8988T (cell line): ENCODE measurements at places on chromosomes 1 and 21.

- no peak for DNase-seq
These were observed 40.6 kb upstream of the MAP10 start for GRCh38 chr1:232764458-232765251.

- DNase-seq = no peak
These were observed 122.3 kb downstream of the SNX7 start for GRCh38 chr1:98783821-98784220.

DNA sequence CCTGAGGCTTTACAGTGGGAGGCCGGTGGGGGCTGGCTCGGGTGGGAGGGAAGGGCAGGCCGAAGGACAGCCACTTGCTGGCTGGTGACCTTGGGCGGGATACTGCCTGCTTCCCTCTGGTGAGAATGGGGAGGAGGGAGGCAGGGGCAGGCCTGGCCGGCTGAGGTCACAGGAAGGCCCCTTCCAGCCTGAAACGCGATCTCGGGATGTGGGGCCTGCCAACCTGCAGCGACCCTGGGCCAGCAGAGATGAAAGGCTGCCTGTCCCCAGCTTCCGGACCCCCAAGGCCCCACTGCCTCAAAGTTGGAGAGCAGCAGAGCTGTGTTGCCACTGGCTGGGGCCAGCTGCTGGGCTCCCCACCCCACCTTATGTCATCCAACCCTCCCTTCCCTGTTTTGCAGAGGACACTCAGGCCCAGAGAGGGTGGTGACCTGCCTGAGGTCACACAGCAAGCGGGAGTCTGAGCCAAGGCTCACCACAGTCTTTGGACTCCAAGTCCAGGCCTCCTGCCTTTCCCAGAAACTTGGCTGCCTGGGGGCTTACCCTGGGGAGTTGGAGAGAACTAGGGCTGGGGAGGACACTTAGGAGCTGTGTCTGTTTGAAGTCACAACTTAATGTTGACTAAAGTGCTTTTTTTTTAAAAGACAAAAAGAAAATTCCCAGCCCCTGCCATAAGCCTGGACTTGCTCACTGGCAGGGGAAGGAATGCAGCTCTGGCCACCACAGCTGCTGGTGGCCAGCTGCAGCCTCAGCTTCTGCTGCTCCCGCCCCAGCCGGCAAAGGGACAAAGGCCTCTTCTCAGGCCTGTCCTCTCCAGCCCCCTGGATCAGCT is 14.8 kb upstream of the WASF2 start:
- DNase-seq = no peak

GRCh38 chr1:23651069-23651808 is 40.4 kb upstream of the RPL11 start:
- DNase-seq = no peak

DNA sequence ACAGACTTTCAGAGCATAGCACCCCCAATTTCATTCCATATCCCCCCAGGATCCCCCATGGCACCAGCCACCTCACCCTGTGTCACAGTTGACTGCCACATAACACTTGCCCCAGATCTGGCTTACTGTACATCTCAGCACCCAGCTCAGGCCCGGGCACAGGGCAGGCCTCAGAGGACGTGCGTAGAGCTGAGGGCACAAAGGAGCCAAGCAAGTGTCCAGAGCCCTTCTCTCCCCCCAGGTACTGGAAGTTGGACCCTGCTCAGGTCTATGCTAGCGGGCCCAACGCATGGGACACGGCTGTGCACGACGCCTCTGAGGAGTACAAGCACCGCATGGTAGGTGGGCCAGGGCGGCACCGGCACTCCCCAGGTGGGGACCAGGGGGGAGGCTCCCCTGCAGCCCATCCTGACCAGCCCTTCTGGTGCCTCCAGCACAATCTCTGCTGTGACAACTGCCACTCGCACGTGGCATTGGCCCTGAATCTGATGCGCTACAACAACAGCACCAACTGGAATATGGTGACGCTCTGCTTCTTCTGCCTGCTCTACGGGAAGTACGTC is 8.0 kb upstream of the SYTL1 start:
- DNase-seq = no peak

- DNase-seq = no peak
These were observed 190.5 kb upstream of the NRIP1 start for GRCh38 chr21:15255261-15255660.

DNA sequence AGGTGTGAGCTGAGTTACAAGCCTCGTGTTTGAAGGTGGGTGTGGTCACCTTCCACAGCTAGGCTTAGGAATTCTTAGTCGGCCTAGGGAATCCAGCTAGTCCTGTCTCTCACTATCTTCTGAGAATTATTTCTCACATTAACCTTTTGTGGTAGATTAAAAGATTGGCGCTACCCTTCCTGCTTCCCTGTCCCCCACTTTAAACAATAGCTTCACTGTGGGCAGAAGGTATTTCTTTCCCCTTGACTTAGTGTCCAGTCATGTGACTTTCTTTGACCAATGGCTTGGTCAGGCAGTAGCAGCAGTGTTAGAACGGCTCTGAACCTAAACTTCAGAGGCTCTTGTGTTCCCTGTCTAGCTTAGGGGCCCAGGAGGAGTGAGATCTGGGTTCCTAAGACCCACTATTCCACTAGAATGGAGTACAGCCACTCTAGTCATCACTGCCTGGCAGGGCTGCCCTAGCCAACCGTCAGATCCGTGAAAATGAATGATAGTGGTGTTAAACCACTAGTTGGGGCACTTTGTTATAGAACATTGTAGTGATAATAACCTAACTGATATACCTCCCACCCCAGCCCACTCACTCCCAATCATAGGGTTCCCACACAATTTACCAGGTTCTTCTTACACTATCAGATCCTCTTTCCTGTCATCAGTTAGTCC is 13.9 kb upstream of the C1orf141 start:
- no peak for DNase-seq

- DNase-seq = no peak
These were observed 2.6 kb downstream of the PTAFR start for GRCh38 chr1:28173980-28174297.

GRCh38 chr1:41350055-41350378 is 11.2 kb upstream of the FOXO6 start:
- no peak for DNase-seq
